ENCODE measurements at places on chromosomes 13 and 19.

GRCh38 chr19:17406046-17406886, 836 bp upstream of the BST2 start:
- peak overlapping the region; percentile 87 for H3K27ac ChIP-seq
- peaks cover 32% of the 10 kb centered on the region for H3K4me1 ChIP-seq
- H3K4me3 ChIP-seq, result peak overlapping the region; percentile 74
- H3K36me3 ChIP-seq, result 0 out of 2 replicates have a peak, but pooled peaks cover 3% of the 10 kb centered on the region

GRCh38 chr19:53977991-53978731, 13.3 kb upstream of the CACNG6 start:
- peak overlapping the region; percentile 93 for H3K4me3 ChIP-seq
- H3K27me3 ChIP-seq, result peaks cover 4% of the 10 kb centered on the region
- H3K27ac ChIP-seq, result peak overlapping the region; percentile 94
- peaks cover 8% of the 10 kb centered on the region for H3K36me3 ChIP-seq
- peaks cover 15% of the 10 kb centered on the region for H3K4me1 ChIP-seq

DNA sequence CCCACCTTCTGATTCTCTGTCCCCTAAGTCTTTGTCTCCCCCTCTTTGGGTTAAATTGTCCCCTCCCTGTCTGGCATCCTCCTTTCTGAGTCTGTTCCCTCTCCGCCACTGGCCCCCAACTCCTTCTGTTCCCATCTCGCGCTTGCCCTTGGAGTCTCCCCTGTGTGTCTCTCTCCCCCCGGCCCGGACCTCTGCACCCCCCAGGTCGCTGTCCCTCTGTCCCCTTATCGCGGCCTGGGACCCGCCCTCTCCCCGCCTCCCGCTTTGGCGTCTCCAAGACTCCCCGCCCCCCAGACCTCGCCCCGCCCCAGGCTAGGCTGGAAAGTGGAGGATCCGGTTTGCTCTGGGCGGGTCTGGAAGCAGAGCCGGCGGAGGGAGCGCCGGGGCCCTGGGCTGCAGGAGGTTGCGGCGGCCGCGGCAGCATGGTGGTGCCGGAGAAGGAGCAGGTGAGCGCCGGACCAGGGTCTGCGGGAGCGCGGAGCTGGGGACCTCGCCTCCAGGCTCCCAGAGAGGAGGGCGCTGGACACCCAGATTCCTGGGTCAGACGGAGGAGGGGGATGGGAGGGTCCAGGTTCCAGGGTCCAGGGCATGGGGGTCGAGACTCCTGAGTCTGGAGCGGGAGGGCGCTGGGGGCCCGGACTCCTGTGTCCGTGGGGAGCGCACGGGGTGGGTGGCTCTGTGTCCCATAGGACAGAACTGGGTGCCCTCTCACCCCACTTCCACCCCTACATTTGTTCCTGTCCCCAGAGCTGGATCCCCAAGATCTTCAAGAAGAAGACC, at the start of gene TRPM4:
TSS of gene TRPM4 (plus strand) at position 348 of the 780 bp plus-strand sequence. CDS start at position 423, 75 bp downstream.
- peak within 1 kb of the TSS; percentile 34 for H3K27ac ChIP-seq
- peak within 1 kb of the TSS; percentile 73 for H3K4me3 ChIP-seq
- H3K36me3 ChIP-seq, result peaks cover 9% of the 10 kb centered on the region
- DNase-seq, result peak; percentile 97
- peaks cover 58% of the 10 kb centered on the region for H3K27me3 ChIP-seq
- peaks cover 27% of the 10 kb centered on the region for H3K4me1 ChIP-seq

- no peak for DNase-seq
- no peak overlapping the region for H3K4me3 ChIP-seq
- no peaks in the 10 kb centered on the region for H3K27me3 ChIP-seq
- H3K27ac ChIP-seq, result no peak overlapping the region
These were observed 107.5 kb upstream of the POSTN start for GRCh38 chr13:37706041-37706440.

DNA sequence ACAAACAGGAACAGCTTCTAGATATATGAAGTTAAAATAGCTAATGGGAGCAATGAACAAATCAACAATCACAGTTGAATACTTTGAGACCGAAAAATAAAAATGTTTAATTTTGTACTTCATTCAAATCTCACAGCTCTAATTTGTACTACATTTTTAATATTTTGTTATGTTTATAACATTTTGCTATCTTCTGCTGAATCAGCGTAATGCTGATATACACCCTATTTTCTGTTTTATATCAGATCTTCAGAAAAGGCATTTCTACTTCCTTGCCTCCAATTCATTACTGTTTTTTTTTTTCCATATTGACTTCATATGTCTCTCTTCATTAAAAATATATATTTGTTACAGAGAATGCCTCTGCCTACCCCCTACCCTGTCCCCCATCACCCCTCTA, 27.9 kb upstream of the GPR183 start:
- no peak for DNase-seq
- no peaks in the 10 kb centered on the region for H3K27me3 ChIP-seq
- no peak overlapping the region for H3K4me3 ChIP-seq
- peaks cover 5% of the 10 kb centered on the region for H3K36me3 ChIP-seq
- no peak overlapping the region for H3K27ac ChIP-seq
- peaks cover 13% of the 10 kb centered on the region for H3K4me1 ChIP-seq

DNA sequence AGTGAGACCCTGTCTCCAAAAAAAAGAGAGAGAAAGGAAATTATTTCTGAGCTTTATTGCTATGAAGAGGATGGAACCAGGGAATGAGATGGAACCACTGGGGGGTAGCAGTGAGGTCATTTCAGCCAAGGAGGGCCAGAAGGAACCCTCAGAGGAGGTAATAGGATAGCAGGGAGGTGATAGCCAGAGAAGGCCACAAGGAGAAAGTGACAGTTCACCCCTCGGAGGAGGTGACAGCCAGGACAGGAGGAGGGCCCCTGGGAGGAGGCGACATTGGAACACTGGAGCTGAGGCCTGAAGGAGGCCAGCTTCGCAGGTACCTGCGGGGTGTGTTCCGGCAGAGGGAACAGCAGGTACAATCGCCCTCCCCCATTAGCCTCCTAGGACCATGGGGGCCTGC, 675 bp upstream of the PGPEP1 start:
- peak overlapping the region; percentile 60 for H3K4me3 ChIP-seq
- no peaks in the 10 kb centered on the region for H3K27me3 ChIP-seq
- no peaks in the 10 kb centered on the region for H3K36me3 ChIP-seq

Data from WTC11 (cell line).